Lower leg skin (tissue), 4 donors: ENCODE measurements at places on chromosomes 1 and 21.

DNA sequence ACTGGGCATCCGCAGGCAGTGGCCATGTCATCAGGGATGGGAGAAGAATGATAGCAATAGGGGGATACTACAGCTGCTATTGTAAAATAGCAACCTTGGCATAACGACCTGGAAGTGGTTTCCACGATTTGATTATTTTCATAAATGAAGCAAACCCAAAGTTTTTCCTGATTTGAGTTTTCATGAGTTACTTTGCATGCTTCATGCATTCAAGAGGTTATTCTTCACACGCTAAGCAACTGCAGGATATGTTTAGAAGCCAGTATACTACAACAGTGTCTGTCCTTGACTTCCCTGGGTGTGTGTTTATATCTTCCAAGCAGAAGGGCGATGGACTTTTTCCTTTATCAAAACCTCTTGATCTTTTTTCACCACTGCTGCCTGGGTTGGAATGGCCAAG is 281.1 kb upstream of the DUSP10 start:
- no peak for DNase-seq

DNA sequence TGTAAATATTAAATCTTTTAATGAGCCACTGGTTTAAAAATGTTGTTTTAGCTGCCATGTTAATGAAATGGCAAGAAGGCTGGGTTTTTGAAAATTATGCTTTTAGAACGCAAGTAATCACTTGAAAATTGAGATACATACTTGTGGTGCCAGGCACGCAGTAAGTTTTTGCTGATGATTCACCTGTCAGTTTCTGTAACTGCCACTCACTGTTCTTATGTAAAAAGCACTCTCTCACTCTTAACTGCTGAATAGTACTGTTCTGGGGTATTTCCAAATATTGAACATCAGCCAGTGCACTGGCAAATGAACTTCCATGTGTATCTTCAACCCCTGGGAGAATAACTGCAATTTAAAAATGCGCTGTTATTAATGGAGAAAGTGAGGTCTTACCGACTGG is 17.9 kb downstream of the LGALS8 start:
- no peak for DNase-seq

DNA sequence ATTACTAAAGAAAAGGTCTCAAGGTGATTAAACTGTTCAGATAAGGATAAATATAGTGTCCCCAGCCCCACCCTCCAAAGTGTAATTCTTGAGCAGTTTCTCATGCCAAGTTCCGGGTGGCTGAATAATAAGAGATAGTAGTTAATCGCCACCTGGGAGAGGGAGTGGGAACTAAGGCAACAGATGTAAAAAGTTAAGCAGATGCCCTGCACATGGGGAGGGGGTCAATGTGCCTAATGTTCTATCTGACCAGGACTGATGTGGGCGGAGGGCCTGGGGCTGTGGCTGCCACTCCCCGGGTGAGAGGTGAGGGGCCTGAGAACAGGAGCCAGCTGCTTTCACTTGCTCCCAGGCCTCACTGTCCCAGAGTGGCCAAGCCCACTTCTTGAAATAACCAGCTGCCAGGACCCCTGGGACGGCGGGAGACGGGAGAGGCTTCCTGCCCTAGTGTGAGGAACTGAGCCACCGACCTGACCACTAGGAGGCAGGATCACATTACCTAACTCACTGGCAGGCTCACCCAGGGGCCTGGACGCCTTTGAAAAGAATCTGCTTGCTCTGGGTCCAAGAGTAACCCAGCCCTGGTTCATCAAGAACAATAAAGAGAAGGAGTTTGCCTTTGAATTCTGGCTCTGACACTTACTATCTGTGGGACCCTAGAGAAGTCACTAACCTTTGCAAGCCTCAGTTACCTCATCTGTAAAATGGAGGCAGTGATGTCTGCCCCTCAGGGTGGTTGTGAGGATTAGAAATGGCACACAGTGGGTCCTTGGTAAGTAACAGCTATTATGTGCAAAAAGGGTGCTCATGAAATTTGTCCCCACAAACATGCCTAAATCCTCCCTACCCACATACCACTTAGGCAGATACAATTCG is 179.2 kb downstream of the ATG4C start:
- DNase-seq = no peak

- no peak for DNase-seq
These were observed 3.1 kb downstream of the PRUNE1 start for GRCh38 chr1:151011154-151011850.

DNA sequence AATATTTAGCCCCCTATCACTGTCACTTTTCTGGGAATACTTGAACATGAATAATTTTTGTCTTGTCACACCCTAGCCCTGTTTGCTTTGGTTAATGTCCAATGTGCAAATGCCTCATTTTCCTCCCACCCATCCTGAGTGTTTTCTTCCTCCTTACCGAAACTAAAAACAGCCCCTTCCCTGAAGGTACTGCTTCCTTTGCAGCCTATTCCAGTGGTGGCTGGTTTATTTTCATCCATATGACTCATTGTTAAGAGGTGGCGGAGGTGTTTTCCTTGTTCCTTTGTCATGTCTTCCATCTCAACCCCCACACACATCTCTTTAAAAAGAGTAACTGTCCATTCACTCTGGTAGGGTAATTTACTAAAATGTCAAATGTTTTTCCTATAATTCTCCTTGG is 40.4 kb downstream of the CD55 start:
- DNase-seq = no peak

DNA sequence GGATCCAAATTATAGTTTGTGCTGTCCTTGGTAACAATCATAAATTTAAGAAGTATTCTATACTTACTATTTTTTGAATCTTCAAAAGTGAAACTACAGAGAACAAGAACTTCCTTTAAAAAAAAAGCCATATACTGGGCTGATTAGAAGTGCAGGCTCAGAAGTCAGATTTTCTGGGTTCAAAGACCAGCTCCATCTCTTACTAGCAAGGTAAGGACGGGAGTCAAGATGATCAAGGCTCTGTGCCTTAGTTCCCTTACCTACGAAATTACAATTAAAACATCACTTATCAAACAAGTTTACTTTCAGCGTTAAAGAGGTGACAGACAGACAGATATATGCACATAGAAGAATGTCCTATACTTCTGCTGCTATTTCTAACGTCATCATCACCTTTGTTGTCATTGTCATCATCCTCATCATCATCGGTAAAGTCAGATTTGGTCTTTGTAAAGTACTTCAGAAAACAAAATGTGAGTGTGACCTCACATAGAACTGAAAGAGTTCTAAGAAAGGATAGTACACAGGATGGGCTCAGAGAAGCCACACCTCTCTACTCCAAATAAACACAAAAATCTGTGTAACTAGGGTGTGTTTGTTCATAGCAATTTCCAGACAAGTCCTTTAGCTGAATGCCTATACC is 178.7 kb downstream of the VAV3 start:
- no peak for DNase-seq

GRCh38 chr1:187762118-187762517 is 933.4 kb downstream of the PLA2G4A start:
- DNase-seq = no peak

DNA sequence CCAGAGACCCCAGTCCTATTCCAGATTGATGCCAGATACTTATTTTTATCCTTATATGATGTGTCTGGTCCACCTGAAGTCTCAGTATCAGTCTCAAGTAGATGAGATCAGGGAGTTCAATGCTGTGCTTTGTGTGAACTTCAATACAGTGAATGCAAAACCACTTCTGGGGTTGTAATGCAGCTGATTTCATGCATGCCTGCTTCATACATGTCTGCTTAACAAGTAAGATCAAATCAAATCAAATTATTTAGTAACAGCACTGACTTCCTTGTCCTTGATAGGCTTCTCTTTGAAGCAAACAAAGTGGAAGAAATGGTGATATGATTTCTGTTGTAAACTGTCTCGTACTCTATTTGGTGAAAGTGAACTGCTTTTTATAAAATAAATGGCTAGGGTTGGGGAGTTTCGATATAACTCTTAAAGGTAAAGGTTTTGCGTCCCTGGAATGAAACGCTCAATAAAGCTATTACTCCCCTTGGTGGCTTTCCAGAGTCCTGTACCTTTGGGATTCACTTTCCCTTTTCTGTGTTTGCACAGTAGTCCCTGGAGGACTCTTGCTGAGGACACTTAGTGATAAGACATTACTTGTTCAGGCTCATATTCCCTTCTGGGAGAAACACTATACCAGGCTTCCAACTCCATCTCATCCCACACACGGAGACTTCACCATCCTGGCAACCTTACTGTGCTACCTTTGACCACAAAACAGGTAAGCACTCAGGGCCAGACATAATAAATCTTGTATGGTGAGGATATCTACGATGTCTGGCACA is 59.3 kb downstream of the FH start:
- DNase-seq = no peak

DNA sequence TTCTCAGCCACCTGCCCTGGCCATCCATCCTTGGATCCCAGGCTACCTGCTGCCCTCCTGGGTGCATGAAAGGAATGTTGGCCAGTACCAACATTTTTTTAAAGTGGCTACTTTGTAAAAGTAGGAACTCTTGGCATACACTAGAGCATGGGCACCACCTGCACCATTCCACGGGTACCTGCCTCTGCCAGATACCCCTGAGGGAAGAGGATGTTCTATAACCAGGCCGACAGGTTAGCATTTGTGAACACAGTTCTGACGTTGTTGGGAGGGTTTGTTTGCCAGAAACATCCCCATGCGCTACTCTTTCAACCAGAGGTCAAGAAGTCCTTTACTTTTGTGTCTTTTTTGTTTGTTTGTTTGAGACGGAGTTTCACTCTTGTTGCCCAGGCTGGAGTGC is 43.0 kb downstream of the EVA1C start:
- DNase-seq = no peak

- DNase-seq = no peak
These were observed 21.9 kb upstream of the PLEKHG5 start for GRCh38 chr1:6513320-6513801.

DNA sequence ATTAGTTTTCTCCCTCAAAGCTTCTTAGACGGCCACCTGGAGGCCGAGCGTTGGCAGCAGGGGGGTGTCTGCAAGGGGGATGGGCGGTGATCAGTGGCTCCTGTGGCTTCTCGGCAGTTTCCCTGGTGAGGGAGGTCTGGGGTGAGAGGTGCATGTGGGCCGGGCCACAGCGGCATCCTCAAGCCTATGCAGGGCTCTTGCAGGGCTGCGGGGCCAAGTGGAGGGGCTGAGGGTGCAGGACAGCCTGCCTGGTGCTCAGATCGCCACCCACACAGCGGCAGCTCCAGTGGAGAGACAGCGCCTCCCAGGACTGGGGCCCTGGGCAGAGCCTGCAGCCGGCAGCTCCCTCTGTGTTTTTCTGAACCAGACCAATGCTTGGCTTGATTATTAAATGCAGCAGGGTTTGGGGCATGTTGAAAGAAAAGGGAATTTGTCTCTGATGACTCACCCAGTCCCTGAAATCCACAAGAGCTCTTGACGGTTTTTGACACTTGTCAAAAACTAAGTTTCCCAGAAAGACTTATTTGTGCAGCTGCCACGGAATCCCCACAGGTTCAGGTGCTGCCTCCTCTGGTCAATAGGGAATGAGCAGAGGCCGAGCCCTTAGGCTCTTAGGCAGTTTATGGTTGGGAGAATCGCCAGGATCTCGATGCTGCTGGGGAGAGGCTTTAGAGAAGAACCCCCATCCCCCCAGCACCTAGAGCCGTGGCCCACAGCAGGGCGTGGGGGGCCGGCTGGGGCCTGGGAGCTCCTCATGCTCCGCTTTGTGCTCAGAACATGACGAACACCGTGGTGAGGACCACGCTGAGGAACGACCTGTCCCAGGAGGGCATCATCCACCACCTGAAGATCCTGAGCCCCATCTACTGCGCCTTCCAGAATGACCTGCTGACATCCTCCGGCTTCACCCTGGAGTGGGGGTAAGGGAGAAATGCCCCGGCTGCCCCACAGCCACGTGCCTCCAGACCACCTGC is 54.7 kb downstream of the UMODL1 start:
- no peak for DNase-seq

DNA sequence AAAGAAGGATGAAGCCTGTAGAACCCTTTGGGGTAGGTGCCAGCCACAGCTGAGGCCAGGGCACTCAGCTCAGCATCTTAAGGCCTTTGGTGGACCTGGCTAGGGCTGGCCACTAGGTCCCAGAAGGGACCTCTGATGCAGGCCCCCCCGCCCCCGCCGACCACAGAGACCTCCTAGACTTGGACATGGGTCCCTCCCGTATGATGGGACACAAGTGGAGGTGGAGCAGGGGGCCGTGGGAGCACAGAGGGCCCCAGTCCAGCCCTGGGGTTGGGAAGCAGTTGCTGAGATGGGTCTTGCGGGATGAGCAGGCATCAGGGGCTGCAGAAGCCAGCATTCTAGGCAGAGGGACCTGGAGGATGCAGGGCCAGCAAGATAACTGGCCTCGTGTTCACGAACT is 3.2 kb downstream of the B4GALT2 start:
- DNase-seq = no peak

DNA sequence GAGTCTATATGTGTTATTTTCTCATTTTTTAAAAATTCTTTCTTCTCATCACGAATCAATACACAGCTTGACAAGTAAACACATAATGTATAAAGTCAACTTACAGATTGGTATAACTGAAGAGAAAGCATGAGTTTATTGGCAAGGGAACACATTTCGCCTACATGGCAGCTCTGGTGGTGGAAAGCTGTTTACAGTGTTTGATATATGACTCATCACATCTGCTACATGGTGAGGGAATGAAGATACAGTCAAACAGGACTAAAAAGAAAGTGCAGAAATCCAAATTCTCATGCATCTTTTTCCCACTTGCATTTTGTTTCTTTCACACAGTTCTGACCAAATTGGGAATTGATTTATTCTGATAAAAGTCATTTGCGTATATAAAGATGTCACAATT is 122.2 kb upstream of the ADGRL4 start:
- no peak for DNase-seq

- DNase-seq = no peak
These were observed 18.1 kb downstream of the ITSN1 start for GRCh38 chr21:33660406-33660805.

DNA sequence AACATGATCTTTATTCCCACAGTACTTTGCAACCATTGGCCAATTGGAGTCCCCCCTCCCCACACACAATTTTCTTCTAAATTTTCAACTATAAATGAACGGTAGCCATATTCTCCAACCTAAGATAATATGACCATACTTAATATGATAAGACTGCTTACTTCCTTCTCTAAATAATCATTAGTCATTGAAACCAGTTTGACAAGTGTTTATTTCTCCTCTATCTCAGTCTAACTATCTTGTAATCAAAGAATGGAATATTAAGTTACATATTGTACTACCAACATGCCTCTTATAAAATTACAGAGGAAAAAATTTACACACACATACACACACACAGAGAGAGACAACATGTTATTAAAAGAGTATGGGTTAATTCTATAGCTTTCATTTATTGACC is 567.4 kb upstream of the TMPRSS15 start:
- DNase-seq = no peak

- DNase-seq = peak; percentile 68
These were observed 116.5 kb upstream of the C1orf174 start for GRCh38 chr1:4016351-4017130.
